ENCODE measurements at places on chromosomes 3 and 15.

GRCh38 chr15:62935300-62936081, 107.1 kb upstream of the TPM1 start:
- DNase-seq = peak; percentile 67

GRCh38 chr3:88003115-88003755, 55.6 kb downstream of the CGGBP1 start:
- DNase-seq = peak; percentile 37

DNA sequence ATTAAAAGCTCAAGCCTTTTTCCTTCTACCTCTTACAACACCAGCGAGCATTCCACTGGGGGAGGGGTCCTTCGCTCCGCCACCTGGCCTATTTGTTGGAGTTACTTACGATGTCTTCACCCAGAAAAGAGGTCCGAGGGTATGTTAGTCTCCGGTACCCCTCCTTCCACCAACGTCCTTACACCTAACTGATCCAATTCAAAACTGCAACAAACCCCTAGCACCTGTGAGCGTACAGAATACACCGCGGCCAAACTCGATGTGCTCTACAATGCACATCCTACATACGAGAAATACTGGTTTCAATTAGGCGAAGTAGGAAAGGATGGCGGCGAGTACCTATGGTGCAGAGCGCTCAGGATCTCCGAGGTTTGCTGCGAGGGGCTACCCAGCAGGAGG, 944 bp downstream of the SLITRK3 start:
- peak; percentile 21 for DNase-seq

DNA sequence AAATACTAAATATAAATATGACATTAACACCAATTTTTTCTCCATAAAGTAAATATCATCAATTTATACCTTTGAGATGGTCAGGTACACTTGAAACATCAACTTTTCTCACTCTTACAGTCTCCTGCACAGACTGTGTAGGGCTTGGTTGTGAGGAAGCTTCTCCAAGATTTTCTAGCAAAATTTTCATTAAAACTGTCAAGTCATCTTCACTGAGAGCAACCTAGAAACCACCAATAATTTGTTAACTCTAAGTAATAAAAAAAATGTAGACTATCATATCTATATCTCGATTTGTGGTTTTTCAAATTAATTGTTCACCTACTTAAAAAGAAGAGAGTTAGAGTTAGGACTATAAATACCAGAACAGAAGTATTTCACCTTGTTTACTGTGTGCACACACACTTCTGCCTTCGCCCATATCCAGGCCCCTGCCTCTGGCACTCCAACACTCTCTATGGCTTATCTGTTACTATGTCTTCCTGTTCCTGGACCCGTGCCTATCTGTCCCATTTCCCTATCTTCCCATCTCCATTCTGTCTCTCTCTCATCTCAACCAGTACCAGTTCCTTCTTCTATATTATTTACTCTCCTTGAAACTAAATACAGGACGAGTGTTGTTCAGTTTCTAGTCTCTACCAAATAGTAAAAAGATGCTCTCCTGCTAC, 123.6 kb downstream of the VPS13C start:
- DNase-seq = no peak

- no peak for DNase-seq
These were observed 860.0 kb upstream of the NR2F2 start for GRCh38 chr15:95470529-95470928.

GRCh38 chr15:72994534-72995177, 57.6 kb upstream of the NEO1 start:
- DNase-seq = no peak

- peak; percentile 17 for DNase-seq
These were observed 42.3 kb downstream of the TM4SF18 start for GRCh38 chr3:149291178-149291577.

- DNase-seq = no peak
These were observed 65.5 kb downstream of the SRGAP3 start for GRCh38 chr3:9183811-9184460.

GRCh38 chr3:157752956-157753786, 250.0 kb upstream of the VEPH1 start:
- DNase-seq = peak; percentile 7

GRCh38 chr3:63617391-63617790, 35.1 kb upstream of the SNTN start:
- DNase-seq = no peak

DNA sequence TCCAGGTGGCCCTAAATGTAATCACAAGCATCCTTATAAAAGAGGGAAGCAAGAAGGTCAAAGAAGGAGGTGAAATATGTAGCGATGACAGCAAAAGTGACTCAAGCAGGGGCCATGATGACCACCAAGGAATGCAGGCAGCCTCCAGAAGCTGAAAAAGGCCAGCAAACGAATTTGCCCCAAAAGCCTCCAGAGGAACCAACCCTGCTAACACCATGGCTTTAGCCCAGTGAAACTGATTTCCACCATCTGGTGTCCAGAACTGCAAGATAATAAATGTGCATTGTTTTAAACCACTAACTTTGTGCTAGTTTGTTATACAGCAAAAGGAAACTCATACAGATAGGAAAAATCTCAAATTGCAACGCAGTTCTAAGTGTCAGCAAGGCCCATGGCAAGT, 23.0 kb upstream of the RBSN start:
- DNase-seq = no peak
